ENCODE measurements at places on chromosomes 2 and 18.

DNA sequence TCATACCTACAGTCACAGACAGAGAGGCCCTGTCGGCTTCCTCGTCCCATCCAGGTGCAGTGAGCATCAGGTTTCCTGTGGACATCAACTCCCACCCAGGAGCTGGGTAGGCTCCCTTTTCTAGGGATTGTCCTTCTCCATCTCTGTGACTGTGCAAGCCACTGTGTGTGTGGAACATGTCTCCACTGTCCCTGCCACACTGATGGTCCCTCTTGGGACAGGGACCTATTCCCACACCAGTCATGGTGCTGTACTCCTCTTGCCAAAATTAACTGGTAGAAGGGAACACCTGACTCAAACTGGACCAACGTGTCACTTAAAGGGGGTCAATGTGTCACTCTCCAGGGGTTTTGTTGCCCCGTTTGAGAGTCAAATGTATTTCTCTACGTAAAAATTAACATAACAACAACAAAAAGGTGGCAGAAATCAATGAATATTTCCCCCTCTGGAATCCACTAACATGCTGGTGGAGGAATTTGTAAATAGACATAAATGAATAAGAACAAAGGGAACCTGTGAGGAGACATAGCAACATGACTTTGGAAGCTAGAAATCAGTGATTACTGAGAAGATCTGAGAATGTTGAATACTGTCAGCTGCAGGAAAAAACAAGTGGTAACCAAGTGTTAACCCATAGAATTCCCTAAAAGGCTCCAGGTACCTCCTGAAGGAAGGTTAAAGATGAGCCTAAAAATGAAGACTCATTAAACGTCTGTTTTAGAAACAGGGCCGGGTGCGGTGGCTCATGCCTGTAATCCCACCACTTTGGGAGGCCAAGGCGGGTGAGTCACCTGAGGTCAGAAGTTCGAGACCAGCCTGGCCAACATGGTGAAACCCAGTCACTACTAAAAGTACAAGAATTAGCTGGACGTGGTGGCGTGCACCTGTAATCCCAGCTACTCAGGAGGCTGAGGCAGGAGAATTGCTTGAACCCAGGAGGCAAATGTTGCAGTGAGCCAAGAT lies 40.4 kb downstream of the SH2D6 start:
- DNase-seq, result no peak

- DNase-seq, result no peak
Measured at GRCh38 chr2:19559596-19560240, 201.3 kb upstream of the OSR1 start.

DNA sequence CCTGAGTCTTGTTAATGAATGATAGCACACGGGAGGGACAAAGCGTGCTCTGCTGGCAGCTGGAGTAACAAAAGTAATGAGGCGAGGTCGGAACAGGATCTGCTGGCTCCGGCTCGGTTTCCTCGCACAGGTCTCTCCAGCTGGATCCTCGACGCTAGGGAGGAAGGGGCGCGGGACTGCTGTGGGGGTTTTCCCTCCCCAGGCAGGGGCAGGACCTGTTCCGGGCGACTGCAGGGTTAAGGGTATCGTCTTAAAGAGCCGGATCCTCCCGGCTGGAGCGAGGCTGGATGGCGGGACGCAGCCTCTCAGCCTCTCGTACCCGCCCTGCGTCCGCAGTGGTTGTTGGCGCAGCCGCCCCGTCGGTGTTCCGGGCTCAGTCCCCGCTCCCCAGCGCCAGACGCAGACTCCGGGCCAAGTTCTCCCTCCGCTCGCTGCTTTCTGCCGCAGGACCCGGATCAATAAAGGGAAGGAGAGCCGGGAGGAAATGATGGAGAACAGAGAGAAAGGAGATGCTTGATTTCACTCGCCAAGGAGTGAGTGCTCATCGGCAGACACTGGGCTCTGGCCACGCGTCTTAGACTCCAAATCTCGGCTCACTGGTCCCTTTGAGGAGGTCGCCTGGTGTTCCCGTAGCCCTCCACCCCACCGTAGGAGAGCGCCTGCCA lies 1.1 kb upstream of the LIPG start:
- peak; percentile 20 for DNase-seq

GRCh38 chr2:9238591-9239326 lies 32.1 kb downstream of the ASAP2 start:
- DNase-seq, result no peak

DNA sequence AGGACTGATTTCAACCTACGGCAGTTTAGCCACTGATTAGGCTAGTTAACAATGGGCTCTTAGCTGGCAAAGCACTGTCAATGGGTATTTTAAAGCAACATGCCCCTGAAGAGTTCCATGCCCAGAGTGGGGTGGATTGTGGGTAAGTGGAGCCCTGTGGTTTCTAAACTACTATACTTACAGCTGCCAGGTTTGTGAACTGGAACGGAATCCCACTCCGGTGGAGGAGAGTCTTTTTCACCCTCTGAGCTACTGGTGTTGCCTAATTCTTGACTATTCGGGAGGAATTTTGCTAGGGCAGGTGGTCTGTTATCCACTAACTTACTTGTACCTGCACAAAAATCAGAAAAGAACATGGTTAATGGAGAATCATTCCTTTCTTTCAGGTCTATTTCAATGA lies 52.6 kb downstream of the ZAP70 start:
- DNase-seq, result no peak

DNA sequence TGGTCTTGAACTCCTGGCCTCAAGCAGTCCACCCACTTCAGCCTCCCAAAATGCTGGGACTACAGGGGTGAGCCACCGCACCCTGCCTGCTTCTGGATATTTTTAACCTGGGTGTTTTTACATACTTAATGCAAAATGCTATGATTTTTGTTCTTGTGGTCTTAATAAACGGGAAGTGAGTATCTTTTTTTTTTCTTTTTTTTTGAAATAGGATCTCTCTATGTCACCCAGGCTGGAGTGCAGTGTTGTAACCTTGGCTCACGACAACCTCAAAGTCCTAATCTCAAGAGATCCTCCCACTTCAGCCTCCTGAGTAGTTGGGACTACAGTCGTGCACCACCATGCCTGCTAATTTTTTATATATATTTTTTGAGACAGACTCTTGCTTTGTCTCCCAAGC lies 19.2 kb upstream of the ASXL2 start:
- no peak for DNase-seq

GRCh38 chr2:197137826-197138477 lies 172.6 kb downstream of the ANKRD44 start:
- DNase-seq, result peak; percentile 26

DNA sequence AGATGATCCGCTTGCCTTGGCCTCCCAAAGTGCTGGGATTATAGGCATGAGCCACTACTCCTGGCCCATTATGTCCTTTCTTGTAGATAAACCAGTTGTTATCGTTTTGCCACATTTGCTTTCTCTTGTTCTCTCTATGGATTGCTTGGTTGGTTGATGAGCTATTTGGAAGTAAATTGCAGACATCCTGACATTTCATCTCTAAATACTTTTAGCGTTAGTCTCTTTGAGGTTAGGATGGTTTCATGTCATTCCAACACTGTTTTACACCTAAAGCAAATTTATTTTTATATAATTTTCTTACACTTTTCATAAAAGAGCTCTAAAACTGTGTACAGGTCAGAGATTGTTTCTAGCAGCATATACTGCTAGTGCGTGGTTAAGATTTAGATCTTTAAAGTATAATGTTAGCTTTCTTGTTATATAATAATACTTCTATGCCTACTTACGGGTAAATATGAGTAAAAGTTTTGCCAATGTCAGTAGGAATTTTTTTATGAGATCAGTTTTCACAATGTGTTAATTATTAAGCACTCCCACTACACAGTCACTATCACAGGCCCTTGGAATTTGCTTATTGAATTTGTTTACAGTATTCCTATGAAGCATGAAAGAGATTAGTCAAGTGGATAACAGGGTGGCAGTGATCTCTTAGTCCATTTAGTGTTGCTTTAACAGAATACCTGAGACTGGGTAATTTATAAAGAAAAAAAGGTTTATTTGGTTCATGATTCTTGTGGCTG lies 10.3 kb downstream of the POLI start:
- no peak for DNase-seq

DNA sequence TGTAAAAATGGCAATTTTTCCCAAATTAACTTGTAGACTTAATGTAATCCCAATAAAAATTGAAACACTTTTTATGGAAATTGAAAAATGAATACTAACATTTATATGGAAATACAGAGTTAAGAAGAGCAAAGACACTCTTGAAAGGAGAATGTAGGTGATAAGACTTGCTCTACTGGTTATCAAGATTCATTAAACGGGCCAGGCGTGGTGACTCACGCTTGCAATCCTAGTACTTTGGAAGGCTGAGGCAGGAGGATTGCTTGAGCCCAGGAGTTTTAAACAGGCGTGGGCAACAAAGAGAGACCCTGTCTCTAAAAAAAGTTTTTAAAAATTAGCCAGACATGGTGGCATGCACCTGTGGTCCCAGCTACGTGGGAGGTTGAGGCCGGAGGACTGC lies 29.5 kb upstream of the ZNF396 start:
- no peak for DNase-seq

- peak; percentile 46 for DNase-seq
Measured at GRCh38 chr2:70104231-70105111, 17.2 kb downstream of the PCBP1 start.

DNA sequence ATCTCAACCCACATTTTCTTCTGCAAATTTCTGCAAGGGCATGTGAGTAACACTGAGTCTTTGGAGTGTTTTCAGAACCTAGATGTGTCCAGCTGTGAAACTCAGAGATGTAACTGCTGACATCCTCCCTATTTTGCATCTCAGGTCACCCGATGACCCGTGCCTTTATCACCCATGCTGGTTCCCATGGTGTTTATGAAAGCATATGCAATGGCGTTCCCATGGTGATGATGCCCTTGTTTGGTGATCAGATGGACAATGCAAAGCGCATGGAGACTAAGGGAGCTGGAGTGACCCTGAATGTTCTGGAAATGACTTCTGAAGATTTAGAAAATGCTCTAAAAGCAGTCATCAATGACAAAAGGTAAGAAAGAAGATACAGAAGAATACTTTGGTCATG lies 8.0 kb downstream of the UGT1A1 start:
- DNase-seq, result no peak

DNA sequence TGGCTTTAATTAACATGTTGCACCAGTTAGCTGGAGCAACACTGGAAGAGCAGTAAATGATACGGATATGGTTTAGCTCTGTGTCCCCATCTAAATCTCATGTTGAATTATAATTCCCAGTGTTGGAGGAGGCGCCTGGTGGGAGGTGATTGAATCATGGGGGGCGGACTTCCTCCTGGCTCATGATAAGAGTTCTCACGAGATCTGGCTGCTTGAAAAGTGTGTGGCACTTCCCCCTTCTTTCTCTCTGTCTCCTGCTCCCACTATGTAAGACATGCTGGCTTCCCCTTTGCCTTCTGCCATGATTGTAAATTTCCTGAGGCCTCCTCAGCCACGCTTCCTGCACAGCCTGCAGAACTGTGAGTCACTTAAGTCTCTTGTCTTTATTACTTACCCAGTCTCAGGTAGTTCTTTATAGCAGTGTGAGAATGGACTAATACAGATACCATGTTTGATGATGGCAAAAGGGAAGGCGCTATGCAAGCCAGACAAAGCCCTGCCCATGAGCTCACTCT lies 963.6 kb downstream of the SOCS6 start:
- DNase-seq, result no peak

DNA sequence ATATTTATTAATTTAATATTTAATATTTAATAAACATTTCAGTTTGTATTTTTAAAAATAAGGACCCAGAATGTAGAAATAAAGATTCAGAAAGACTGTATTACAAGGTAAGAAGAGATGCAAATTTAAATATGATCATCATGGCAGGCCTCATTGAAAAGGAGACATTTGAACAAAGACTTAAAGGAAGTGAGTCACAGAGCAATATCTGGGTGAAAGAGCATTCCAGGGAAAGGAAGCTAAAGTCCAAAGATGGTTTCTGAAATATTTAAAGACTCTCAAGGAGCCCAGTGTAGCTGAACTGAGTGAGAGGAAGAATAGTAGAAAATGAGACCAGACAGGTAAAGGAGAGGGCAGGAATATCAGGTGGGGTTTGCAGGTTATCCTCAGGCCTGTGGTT lies 5.9 kb downstream of the SCYGR4 start:
- DNase-seq, result peak; percentile 69

DNA sequence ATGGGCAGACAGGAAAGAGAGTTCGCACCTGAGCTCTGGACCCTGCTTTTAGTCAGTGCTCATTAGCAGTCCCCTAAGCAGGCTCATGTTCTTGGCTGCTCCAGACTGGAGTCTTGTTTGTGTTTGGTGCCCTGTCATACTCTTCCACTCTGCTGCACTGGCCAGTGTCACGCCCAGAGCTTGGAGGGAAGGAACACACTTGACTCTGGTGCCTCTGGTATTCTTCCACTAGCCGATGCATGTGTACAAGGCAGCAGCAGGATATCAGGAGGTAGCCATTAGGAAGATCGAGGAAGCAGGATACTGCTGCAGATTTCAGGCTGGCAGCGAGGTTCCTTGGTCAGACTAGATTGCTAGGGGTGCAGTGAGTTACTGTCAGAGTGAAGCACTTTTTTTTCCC lies 81.4 kb upstream of the B3GNT2 start:
- DNase-seq, result no peak

- DNase-seq, result no peak
Measured at GRCh38 chr2:170354855-170355780, 177.2 kb downstream of the MYO3B start.

- peak; percentile 13 for DNase-seq
Measured at GRCh38 chr18:2948038-2948437, 64.9 kb downstream of the LPIN2 start.

DNA sequence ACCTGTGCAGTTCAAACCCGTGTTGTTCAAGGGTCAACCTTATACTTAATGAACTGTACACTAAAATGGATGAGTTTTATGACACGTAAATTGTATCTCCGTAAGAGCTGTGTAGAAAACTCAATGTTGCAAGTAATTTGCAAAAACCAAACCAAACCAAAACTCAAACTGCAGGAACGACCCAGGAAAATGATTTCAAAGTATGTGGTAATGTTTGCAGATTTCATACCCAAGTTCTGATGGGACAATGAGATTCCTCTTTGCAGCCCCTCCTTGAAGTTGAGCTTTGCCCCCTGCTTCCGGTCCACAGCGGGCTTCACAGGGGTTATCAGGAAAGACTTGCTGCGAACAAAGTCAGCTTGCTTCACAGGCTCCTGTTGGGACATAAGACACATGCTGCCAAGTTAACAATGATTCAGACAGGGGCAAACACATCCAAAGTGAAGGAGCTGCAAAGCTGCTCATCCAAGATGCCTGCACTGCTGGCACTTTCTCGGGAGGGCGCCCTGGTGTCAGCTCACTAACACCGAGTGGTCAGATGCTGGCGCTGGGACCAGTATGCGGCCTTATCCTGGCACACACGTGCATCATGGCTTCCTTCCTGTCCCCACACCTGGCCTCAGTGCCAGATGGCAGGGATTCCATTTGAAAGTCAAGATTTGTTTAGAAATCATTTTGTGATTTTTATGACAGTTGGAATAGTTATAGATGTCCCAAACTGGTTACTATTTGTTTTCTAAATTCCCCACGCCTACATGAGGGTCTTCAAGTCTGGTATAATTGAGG lies 65.2 kb upstream of the MGAT4A start:
- no peak for DNase-seq

DNA sequence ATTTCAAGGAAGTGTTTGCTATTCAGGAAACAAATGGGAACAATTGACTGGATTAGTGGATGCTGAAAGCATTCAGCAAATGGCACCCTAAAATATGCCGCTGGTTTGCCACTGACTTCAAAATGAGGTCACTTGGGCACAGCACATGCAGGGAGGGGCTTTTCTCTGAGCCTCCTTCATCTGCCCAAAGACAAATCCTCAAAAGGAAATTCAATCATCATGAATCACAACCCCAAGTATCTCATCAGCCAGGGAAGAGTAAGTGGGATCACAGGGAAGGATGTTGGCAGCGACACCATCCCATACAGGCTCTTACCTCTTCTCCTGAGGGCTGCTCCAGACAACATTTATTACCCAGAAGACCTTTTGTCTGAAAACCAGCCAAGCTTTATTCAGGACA lies 14.4 kb upstream of the SP140L start:
- peak; percentile 86 for DNase-seq

Data from EL (cell line).